ENCODE measurements at places on chromosomes 16 and 17.

DNA sequence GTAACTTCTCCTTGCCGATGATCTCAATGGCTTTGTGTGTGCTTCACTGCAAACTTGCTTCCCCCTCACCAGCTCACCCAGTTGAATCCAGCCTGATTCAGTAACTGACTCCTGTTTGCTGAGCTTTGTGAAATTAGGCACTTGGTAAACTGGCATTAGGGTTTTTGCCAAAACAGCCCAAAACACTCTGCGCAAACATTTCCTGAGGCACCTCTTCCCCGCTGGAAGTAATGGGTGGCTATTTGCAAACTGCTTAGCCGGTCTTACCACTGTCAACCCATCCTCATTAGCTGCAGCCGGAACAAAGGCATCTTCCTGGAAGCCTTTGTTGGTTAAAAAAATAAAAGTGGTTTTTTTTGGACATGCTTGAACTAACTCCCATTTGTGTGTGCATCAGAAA lies 353.2 kb downstream of the MAF start:
- DNase-seq = no peak

DNA sequence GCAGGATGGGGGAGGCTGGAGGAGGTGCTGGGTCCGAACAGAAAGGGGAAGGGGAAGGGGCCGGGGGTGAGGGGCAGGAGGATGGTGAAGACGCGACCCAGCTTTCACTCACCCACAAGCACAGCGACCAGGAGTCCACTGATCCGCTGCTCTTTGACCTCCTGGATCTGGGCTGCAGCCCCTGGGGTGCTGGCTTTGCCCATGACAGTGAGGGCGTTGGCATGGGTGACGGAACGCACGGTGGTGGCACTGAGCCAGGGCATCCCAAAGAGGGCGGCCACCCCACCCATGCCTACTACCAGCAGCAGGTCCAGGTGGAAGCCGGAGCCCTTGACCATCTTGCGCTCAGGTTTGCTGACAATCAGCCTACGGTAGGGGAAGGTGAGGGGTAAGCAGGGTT lies 14.9 kb downstream of the SLC4A1 start:
- DNase-seq = no peak

- no peak for DNase-seq
Measured at GRCh38 chr17:35345445-35345925, 27.9 kb downstream of the SLFN11 start.

DNA sequence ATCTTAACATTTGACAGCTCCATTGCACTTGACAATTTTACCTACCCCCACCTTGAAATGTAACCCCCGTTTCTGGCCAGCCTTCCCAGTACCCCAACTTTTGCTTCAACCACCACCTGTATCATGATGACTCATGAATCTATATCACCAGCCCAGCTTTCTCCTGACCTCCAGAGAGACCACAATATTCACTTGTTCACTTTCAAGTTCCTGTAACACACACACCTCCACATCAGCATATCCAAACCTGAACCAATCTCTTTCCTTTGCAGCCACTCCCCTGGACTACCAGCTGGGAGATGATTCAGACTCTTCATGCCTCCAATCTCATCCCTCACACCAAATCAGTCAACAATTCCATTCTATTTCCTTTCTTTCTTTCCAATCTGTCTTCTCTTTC lies 8.0 kb downstream of the SMG6 start:
- DNase-seq = no peak

GRCh38 chr17:40286473-40286872 lies 1.2 kb upstream of the CDC6 start:
- no peak for DNase-seq

GRCh38 chr16:58127033-58127556 lies 2.1 kb downstream of the CFAP20 start:
- no peak for DNase-seq

DNA sequence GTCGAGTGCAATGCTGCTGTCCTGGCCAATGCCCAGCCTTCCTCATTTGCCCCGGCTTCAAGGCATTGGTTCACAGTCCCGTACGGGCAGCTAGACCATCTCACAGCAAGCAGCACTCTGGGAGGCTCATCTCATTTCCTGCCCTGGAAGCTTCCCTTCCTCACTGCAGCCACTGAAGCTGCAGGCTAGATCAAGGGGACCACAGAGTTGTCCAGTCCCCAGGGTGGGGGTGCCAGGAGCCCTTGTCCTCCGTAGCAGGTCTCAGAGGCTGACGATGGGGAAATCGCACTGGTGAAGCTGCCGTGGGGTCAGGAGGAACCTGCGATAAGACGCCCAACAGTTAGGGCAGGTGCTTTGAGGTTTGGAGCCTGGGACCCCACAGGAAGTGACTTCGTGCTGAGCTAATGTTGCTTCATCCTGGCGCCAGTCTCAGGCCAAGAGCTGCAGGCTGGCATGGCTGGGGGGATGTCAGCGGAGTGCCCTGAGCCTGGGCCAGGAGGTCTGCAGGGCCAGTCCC lies at the start of gene SPNS3:
Gene SPNS3, plus strand, starts transcription at position 426 of the 517 bp plus-strand sequence. Its CDS starts 28 bp downstream, at position 454.
- no peak for DNase-seq

- no peak for DNase-seq
Measured at GRCh38 chr17:21463204-21463661, 87.1 kb downstream of the KCNJ12 start.

DNA sequence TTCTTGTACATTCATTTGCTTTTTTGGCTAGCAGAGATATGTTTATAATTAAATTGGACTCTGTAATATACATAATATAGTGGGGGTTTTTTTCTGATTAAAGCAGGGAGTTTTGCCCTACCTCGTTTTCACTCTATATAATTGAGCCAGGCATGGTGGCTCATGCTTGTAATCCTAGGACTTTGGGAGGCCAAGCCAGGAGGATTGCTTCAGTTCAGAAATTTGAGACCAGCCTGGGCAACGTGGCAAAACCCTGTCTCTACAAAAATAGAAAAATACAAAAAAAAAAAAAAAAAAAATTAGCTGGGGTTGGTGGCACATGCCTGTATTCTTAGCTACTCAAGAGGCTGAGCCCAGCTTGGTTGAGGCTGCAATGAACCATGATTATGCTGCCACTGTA lies 42.2 kb downstream of the PAFAH1B1 start:
- no peak for DNase-seq

GRCh38 chr17:55664287-55664686 lies 58.4 kb downstream of the TMEM100 start:
- no peak for DNase-seq

DNA sequence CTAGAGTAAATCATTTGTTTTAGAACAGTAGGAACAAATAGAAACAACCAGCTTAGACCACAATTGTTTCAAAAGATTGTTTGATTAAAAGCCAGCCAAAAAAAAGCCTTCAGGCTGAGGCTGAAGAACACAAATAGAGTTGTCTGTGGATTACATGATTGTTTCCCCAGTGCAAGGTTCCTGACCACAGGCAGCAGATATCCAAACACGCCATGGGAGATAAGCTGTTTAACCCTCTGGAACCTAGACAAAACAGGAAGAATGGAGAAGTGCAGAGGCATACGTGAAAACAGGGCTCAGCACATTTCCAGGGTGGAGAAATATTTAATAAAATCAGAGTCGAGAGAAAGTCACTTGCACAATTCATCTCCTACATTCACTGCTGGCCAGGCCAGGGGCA lies 21.0 kb downstream of the ATPAF2 start:
- no peak for DNase-seq

DNA sequence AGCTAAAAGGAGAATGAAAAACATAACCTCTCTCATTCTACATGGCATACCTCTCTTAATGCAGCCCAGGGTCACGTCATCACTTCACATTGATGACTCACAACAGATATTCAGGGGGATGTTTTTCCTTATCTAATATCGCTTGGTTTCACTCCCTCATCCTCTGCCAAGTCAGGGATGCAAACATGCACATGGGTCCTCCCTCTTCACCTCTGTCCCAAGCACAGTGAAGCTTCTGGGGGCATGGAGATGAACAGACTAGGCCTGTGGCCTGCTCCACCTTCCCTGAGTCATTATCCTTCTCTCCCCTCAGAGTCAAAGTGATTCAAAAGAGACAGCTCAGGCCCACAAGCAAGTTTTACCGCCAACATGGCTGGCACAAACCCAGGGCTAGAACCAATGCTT lies 2.3 kb upstream of the MT2A start:
- DNase-seq = no peak

DNA sequence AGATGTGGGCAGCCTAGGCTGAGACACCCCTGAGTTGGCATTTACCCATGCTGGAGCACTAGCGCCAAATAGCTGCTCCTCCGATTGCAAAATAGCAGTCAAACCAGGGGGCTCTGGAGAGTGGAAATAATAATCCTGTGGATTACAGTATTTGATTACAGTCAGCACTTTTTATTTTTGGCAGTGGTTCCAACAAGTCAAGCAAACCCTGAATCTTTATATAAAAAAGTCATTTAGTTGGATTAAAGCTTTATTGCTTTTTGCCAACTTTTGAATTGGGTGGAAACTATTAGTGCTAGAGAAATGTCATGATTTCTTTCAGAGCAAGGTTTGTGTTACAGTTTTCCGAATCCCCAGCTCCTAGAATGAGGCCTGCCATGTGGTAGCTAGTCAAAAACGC lies 99.3 kb upstream of the FAM20A start:
- no peak for DNase-seq

DNA sequence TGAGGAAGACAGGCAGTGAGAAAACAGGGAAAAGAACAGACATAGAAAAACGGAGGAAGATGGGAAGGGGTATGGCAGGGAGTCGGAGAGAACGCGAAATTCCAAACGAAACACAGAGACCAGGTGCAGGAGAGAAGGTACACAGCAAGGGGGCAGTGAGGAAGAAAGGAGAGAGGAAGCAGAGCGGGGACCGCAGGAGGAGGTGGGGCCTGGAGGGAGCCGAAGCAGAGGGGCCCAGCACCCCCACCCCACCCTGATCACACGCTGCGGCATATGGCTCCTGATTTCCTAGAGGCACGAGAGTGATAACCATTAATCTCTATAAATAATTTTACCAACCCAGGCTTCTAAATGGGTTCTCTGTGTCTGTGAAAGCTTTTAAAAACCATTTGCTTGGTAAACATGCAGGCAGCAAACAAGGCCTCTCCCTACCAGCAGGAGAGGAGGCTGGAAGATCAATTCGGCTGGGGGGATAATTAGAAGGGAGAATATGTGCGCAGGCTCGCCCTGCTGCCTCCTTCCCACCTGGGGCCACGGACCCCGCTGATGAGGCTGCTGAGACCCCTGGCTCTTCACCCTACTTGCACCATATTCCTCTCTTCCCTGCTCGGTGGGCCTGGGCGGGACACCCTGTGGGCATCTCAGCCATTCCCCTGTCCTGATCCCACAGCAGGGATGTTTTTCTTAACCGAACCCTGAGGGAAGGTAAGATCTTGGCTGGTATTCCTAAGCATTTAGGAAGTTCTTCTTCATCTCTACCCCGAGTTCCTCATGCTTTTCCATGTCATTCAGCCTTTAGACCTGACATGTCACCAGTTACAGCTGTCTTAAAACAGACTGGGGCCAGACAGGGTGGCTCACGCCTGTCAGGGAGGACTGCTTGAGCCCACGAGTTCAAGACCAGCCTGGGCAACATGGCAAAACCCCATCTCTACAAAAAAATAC lies 86.7 kb downstream of the TMEM132E start:
- DNase-seq = no peak

GRCh38 chr16:57348327-57348726 lies 10.3 kb upstream of the CCL22 start:
- no peak for DNase-seq

- DNase-seq = no peak
Measured at GRCh38 chr16:12240036-12240435, 263.5 kb downstream of the SNX29 start.

- no peak for DNase-seq
Measured at GRCh38 chr16:87834668-87835473, 34.4 kb downstream of the SLC7A5 start.

GRCh38 chr16:8931859-8932258 lies 31.8 kb downstream of the USP7 start:
- DNase-seq = no peak

- DNase-seq = no peak
Measured at GRCh38 chr16:81417210-81417609, 27.4 kb upstream of the CMIP start.

GRCh38 chr16:90072442-90073105 lies 4.6 kb downstream of the PRDM7 start:
- no peak for DNase-seq

DNA sequence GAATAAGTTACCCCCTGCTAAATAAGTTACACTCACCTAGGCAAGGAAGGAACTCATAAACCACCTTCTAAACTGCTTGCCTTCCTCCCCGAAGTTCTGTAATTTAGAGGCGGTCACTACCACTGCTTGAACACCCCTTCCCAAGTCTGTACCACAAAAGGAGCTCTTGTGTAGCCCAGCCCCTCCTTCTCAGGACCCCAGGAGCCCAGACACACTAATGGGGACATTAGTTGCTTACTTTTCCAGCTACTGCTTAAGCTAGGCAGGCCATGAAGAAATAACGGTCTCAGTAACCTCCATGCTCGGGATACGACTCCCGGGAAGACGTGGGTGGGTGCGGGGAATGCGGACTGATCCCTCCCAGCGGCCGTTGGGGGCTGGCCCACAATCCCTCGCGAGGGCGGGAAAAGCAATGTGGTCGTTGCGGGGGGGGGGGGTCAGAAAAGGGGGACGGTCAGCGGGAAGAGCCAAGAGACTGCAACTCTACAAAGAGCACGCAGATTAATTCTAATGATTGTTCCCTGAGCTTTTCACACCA lies at the start of gene TEX14:
Gene TEX14, minus strand, starts transcription at position 345 of the 538 bp plus-strand sequence. CDS start 40,044 bp downstream, outside the sequence.
- DNase-seq = no peak

- no peak for DNase-seq
Measured at GRCh38 chr16:5982979-5983378, 885.4 kb upstream of the EEF2KMT start.

- no peak for DNase-seq
Measured at GRCh38 chr16:48295488-48296281, 48.3 kb upstream of the ABCC11 start.

DNA sequence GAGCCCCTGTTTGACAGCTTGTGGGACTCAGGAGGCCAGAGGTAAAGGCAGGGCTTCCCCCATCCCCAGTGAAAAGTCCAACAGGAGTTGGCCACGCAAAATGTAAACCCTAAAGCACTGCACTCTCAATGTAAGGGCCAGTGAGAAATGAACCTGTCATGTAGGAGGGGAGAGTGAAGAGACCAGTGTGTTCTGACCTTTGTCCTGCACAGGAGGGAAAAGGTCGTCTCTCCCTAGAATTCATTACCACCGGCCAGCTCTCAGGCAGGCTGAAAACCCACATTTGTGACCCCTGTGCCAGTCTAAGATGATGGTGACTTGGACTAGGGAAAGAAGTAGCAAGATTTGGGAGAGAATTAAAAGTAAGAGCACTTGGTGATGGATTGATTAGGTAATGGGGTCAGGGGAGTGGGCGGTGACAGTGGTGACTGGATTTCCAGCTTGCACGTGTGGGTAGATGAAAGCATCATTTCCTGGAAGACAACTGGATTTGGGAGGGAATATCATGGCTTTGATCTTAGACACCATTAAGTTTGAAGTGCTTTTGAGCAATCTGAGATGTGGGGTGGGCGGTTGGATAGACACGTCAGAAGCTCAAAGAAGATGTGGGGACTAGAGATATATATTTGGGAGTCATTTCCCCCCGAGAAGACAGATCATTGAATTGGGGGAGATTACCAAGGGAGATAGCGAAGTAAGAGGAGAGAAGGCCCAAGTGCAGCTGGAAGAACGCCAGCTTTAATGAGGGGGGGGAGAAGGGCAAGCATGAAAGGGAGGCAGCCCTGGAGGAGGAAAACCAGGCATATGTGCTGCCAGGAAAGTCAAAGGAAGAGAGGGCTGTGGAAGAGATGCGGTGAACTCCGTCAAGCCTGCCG lies 119.5 kb downstream of the NTN1 start:
- DNase-seq = no peak

GRCh38 chr16:88289001-88289400 lies 93.8 kb upstream of the ZNF469 start:
- DNase-seq = no peak

All from NCI-H2081 treated with DMSO at 0.1 percent for 48 hours (cell line).